Common myeloid progenitor, CD34-positive (primary cell): ENCODE measurements at places on chromosomes 3 and 15.

DNA sequence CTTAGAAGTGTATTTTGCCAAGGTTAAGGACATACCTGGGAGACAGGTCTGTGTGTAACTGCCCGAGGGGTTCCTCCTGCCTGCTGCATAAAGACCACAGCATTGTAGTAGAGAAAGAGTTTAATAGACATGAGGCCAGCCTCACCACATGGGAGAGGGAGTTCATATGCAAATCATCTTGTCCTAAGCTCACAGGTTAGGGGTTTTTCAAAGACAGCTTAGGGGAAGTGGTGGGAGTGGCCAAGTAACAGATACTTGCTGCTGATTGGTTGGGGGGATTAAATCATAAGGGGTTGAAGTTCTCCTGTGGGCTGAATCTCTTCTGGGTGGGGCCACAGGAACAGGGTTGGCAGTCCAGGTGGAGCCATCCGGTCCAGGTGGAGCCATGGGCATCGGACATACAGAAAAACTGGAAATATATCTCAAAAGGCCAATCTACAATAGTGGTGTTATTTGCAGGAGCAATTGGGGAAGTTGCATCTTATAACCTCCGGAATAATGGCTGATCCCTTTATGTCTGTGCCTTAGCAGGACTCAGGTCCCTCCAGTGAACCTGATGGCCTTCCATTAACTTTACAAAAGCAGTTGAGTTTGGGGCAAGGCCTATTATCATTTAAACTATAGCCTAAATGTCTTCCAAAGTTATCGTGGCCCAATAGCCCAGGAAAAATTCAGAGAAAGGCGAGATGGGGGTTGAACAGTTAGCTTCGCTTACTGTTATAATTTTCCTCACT is 86.0 kb upstream of the MFGE8 start:
- H3K4me3 ChIP-seq: no peak overlapping the region
- no peaks in the 10 kb centered on the region for H3K36me3 ChIP-seq
- H3K27ac ChIP-seq: no peak overlapping the region
- no peak for DNase-seq

DNA sequence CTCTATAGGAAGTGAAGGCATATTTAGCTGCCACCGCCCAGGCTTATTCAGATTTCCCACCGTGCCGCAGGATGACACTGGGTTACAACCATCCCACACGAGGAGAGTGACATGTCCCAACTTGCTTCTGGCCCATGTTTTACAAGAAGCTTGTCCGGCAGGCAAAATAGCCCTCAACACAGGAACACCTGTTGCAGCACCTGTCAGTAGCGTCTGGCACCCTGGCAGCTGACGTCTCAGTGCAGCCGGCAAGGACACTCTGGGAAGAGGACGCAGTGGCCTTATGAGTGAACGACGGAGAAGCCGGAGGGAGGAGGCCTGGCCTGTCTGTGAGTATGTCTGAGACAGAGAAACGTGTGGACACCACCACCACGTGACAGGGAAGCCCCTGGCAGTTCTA is 32.1 kb downstream of the FAM174B start:
- no peaks in the 10 kb centered on the region for H3K4me1 ChIP-seq
- no peaks in the 10 kb centered on the region for H3K27me3 ChIP-seq
- no peak overlapping the region for H3K4me3 ChIP-seq
- no peak overlapping the region for H3K27ac ChIP-seq
- no peaks in the 10 kb centered on the region for H3K36me3 ChIP-seq

DNA sequence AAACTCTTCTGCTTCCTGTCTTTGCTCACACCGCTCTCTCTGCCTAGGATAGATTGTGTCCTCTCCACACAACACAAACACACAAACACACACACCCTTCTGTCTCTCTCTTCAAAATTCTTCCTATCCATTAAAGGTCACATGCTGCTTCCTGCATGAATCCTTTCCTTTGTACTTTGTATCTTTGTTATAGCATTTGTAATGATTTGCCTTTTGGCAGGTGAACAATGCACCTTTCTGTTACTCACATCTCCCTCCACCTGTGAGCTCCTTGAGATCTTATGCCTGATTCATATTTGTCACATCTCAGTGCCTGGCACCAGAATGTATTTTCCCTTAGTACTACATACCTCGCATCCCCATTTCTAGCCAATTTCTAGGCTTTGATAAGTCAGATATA is 251.4 kb upstream of the UMPS start:
- H3K4me3 ChIP-seq: no peak overlapping the region
- H3K27me3 ChIP-seq: no peaks in the 10 kb centered on the region
- DNase-seq: no peak
- H3K27ac ChIP-seq: no peak overlapping the region
- H3K36me3 ChIP-seq: no peaks in the 10 kb centered on the region

GRCh38 chr3:99430348-99431134 is 207.9 kb upstream of the COL8A1 start:
- no peaks in the 10 kb centered on the region for H3K4me1 ChIP-seq
- H3K27ac ChIP-seq: no peak overlapping the region
- H3K36me3 ChIP-seq: no peaks in the 10 kb centered on the region

GRCh38 chr15:91284758-91285466 is 184.9 kb downstream of the SV2B start:
- no peak for DNase-seq
- no peak overlapping the region for H3K27ac ChIP-seq
- H3K4me1 ChIP-seq: no peaks in the 10 kb centered on the region
- no peak overlapping the region for H3K4me3 ChIP-seq

GRCh38 chr3:128296469-128297251 is 143.4 kb downstream of the EEFSEC start:
- H3K36me3 ChIP-seq: peaks cover under 1% of the 10 kb centered on the region
- DNase-seq: no peak
- no peaks in the 10 kb centered on the region for H3K4me1 ChIP-seq
- H3K27me3 ChIP-seq: no peaks in the 10 kb centered on the region

GRCh38 chr3:84965141-84965540 is 6.4 kb downstream of the CADM2 start:
- DNase-seq: peak; percentile 79
- no peaks in the 10 kb centered on the region for H3K36me3 ChIP-seq
- H3K4me1 ChIP-seq: no peaks in the 10 kb centered on the region
- no peak overlapping the region for H3K4me3 ChIP-seq
- peaks cover 12% of the 10 kb centered on the region for H3K27me3 ChIP-seq

DNA sequence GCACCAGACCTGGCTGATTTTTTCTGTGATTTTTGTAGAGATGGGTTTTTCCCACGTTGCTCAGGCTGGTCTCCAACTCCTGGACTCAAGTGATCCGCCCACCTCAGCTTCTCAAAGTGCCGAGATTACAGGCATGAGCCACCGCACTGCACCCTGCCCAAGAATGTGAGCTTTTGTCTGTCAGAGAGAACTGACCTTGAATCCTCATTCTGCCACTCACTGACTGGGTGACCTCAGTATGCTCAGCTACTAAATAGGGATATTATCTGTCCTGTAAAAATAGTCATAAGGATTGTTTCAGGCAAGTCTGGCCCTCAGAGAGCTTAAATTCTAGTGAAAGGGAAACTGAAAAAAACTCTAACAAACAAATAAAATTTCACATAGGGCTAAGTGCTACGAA is 2.1 kb upstream of the RFT1 start:
- no peak for DNase-seq
- H3K27me3 ChIP-seq: no peaks in the 10 kb centered on the region
- peaks cover 34% of the 10 kb centered on the region for H3K4me1 ChIP-seq
- H3K36me3 ChIP-seq: no peaks in the 10 kb centered on the region
- no peak overlapping the region for H3K27ac ChIP-seq

DNA sequence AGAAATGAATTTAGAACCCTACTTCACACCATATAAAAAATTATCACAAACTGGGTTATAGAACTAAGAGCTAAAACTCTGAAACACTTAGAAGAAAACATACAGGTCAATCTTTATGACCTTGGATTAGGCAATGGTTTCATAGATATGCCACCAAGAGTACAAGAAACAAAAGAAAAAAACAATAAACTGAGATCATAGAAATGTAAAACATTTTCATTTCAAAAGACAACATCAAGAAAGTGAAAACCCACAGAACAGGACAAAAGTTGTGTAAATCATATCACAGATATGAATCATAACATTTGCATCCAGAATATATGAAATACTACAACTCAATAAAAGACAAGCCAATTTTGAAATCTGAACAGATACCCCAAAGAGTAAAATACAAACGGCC is 72.4 kb downstream of the TBL1XR1 start:
- no peak overlapping the region for H3K27ac ChIP-seq
- H3K4me1 ChIP-seq: peaks cover 2% of the 10 kb centered on the region
- no peak overlapping the region for H3K4me3 ChIP-seq
- no peak for DNase-seq

DNA sequence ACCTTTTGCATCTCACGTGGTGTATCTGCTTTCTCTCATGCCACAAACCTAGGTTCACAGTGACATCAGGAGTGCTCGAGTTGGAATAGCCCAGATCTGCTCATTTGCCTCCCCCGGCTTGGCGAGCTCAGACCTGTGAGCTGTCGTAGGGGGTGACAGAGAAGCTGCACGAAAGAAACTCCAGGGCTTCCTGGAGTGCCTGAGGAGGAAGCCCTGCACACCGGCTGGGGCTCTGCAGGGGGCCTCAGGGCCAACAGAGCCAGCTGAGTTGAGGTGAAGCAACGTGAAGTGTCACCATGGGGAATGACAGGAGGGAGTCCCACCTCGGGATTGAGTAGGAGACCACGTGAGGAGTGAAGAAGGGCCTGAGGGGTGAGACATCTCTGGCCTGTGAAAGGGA is 62.5 kb downstream of the RPN1 start:
- peaks cover 62% of the 10 kb centered on the region for H3K4me1 ChIP-seq
- DNase-seq: peak; percentile 71
- H3K4me3 ChIP-seq: no peak overlapping the region
- H3K27me3 ChIP-seq: no peaks in the 10 kb centered on the region

DNA sequence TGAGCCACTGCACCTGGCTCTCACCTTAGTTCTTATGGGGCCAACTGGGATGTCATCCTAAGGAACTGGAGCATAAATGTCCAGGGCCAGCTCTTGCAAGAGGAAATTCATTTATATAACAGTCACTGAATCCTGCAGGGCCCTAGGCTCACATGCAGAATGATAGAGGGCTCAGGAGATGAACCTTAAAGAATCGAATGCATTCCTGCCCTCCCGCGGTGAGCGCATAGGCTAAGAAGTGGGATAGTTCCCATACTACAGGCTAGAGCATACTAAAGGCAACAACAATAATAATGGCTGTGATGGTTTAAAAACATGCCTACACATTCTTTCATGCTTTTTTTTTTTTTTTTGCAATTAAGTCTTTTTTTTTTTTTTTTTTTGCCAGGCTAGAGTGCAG is 17.1 kb upstream of the CSRNP1 start:
- H3K4me1 ChIP-seq: no peaks in the 10 kb centered on the region
- H3K4me3 ChIP-seq: no peak overlapping the region
- H3K27me3 ChIP-seq: no peaks in the 10 kb centered on the region
- H3K27ac ChIP-seq: no peak overlapping the region
- DNase-seq: no peak

DNA sequence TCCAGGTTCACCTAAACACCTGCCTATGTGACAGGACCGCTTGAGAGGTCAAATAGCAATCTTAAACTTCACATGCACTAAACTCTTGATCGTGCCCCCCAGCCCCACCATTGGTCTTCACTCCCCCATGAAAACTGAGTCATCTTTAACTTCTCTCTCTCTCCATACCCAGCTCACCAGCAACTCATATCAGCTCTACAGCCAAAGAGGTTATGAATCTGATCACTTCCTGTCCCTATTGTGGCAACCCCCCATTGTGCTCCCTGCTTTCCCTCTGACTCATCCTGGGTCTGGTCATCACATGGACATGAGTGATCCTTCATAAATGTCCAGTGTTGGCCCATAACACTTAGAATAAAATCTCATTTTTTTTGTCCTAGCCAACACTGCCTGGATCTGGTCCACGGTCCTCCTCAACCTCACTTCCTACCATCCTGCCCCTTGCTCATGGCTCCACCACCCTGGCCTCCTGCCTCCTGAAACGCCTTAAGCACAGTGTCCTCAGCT is 103.4 kb upstream of the HACD2 start:
- H3K4me3 ChIP-seq: no peak overlapping the region
- no peaks in the 10 kb centered on the region for H3K36me3 ChIP-seq
- H3K4me1 ChIP-seq: peaks cover under 1% of the 10 kb centered on the region
- DNase-seq: no peak
- H3K27ac ChIP-seq: no peak overlapping the region

DNA sequence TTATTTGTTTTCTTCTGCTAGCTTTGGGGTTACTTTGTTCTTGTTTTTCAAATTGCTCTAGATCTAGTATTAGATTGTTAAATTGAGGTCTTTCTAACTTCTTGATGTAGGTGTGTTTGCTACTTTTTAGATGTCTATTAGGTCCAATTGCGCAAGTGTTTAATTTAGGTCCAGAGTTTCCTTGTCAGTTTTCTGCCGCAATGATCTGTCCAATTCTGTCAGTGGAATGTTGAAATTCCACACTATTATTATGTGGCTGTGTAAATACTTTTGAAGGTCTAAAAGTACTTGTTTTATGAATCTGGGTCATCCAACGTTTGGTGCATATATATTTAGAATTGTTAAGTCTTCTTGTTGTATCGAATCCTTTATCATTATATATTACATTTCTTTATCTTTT is 324.4 kb upstream of the SGO1 start:
- no peaks in the 10 kb centered on the region for H3K36me3 ChIP-seq
- H3K27me3 ChIP-seq: no peaks in the 10 kb centered on the region
- no peaks in the 10 kb centered on the region for H3K4me1 ChIP-seq
- no peak overlapping the region for H3K27ac ChIP-seq
- no peak for DNase-seq

GRCh38 chr3:193145248-193145647 is 95.8 kb upstream of the PLAAT1 start:
- no peak overlapping the region for H3K4me3 ChIP-seq
- no peaks in the 10 kb centered on the region for H3K36me3 ChIP-seq
- no peaks in the 10 kb centered on the region for H3K27me3 ChIP-seq
- DNase-seq: no peak

GRCh38 chr3:16788440-16789056 is 96.2 kb upstream of the PLCL2 start:
- peak; percentile 82 for DNase-seq
- no peak overlapping the region for H3K4me3 ChIP-seq
- H3K36me3 ChIP-seq: no peaks in the 10 kb centered on the region
- no peak overlapping the region for H3K27ac ChIP-seq
- H3K27me3 ChIP-seq: no peaks in the 10 kb centered on the region

DNA sequence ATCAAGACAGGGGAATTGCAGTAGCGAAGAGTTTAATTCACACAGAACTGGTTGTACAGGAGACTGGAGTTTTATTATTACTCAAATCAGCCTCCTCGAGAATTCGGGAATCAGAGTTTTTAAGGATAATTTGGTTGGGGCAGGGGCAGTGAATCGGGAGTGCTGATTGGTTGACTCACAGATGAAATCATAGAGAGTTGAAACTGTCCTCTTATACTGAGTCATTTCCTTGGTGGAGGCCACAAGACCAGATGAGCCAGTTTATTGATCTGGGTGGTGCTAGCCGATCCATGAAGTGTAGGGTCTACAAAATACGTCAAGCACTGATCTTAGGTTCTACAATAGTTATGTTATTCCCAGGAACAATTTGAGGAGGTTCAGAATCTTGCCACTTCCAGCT is 5.3 kb upstream of the ZNF770 start:
- no peak overlapping the region for H3K4me3 ChIP-seq
- DNase-seq: no peak
- H3K27me3 ChIP-seq: peaks cover 2% of the 10 kb centered on the region
- no peaks in the 10 kb centered on the region for H3K36me3 ChIP-seq
- H3K27ac ChIP-seq: no peak overlapping the region
- peaks cover 4% of the 10 kb centered on the region for H3K4me1 ChIP-seq

- peak overlapping the region; percentile 33 for H3K4me3 ChIP-seq
- H3K4me1 ChIP-seq: peaks cover 89% of the 10 kb centered on the region
- peaks cover 3% of the 10 kb centered on the region for H3K36me3 ChIP-seq
- H3K27me3 ChIP-seq: no peaks in the 10 kb centered on the region
- no peak for DNase-seq
- peak overlapping the region; percentile 35 for H3K27ac ChIP-seq
These were observed 4.0 kb downstream of the INAFM2 start for GRCh38 chr15:40327457-40327856.
